ENCODE measurements at places on chromosomes 13 and 19.

- no peak for DNase-seq
Measured at GRCh38 chr13:69947582-69947981, 160.0 kb upstream of the ATXN8OS start.

DNA sequence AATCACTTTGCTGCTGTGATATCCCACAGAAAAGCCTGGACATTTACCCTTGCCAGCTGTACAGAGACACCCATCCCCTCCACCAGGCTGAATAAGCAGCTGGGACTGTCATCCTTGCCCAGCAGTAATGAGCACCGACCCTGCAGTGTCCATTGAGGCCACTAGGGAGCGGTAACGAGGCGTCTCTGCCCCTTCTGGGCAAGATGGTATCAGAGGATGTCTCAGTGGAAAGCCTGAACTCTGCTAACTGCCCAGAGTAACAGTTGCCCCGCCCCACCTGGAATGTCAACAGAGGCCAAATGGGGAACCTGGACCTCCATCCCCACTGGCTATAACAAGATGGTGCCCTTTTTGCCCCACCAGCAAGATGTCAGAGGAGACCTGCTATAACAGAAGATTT, 22.8 kb upstream of the CEACAM20 start:
- no peak for DNase-seq

DNA sequence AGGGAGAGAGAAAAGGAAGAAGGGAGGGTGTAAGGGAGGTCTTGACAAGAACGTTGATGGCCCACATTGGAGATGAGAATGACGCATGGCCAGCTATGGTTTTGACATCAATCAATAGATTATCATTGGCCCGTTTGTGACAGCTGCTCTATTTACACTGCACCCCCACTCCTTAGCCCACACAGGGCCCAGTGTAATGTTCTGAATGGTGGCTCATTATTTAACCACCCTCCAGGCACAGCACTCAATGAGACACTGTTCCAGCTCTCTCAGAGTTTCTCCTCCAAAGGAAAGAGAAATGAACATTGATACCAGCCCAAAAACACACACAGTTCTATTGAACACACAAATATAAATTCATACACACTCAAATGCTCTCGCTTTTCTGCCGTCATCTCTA, 173.0 kb upstream of the IPO5 start:
- no peak for DNase-seq

GRCh38 chr13:111914241-111915103, 152.5 kb upstream of the SOX1 start:
- no peak for DNase-seq

GRCh38 chr19:2213799-2214198, 22.3 kb downstream of the PLEKHJ1 start:
- DNase-seq: no peak

DNA sequence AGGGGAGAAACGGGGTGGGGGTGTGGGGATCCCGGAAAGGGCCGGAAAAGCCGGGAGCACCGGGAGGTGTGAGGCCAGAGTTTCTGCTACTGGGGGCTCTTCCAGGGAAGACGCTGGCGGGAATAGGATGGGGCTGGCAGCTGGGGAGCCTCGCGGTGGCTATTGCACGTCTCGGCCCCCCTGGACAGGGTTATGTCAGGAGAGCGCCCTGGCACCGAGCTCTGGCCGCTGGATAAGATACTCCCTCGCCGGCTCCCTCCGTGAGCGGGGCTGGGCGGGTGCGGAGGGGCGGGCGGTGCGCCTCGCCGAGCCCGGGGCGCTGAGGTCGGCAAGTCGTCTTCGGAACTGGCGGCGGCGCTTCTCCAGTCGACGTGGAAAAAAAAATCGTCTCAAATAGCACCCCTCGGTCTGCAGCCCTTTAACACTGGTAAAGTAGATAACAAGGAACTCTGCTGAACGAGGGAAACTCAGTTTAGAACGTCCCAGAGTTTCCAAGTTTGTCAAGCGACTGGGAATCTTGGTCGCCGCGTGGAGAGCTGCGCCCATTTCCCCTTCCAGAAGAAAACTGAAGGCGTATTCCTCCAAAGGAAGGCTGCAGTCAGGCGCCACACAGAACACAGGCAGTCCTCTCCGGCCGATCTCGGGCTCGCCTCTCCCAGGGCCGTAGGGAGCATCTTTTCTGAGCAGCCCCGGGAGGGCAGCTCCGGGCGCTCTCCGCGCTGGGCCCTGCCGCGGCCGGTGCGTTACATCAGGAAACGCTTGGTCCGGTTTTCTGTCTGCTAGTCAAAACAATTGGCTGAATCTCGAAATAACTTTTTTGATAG, 115.1 kb downstream of the KCNRG start:
- DNase-seq: no peak

DNA sequence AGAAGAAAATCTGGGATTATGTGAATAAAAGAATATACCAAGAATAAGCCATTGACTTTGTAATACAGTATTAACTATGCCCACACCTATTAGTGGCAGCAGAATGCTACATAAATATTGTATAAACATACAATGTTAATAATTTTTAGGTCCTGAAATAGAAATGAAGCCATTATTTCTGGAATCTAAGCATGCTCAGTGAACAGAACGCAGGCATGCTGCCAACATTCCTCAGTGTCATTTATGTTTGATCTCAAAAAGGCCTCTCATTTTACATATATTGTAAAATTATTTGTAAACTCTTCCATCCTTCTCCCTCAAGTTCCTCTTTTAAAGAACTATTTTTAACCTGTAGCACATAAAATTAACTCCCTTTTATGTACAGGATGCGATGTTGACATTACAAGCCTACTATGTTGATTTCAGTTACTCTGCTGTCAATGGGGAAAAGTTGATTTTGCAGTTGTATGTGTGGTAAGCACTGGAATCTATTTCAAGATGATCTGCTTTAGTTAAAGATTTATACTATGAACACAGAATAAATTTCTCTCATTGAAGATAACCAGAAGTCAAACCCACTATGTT, 118.8 kb downstream of the VWA8 start:
- no peak for DNase-seq

DNA sequence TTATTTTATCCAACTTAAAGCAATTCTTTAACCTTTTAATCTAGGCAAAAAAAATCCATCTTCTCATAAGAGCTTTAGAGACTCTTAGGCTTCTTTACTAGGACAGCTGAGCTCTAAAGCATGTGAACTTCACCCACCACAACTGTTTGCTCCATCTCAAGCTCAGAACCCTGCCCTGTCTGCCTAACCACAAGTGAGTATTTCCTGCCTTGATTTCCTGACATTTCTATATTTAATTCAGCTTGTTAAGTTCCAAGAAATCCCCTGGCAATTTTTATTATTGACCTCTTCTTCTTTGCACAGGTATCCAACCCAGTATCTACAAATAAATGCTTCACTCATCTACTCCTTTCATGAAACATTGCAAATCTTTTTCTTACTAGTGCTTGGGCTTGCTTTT, 21.1 kb upstream of the CEACAM21 start:
- no peak for DNase-seq

DNA sequence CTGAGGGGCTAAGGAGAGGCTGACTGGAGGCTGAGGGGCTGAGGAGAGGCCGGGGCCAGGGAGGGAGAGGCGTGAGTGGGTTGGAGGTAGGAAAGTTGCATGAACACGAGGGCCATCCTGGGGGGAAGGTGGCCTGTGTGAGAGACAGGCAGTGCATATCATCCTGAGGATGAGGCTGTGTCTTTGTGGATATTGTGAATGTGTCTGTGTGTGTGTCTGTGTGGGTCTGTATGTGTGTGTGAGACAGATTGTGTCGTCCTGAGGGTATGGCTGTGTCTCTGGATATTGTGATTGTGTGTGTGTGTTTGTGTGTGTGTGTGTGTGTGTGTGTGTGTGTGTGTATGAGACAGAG, 422 bp downstream of the ZNF71 start:
- DNase-seq: no peak

All from AG09319 (cell line).